ENCODE measurements at places on chromosomes 3 and 15. TPM values are rescaled to one million over a fixed set of nuclear protein-coding genes. Genes with fewer than 3 reads are reported as not detected.

The CCDC54 gene
- total RNA-seq = not detected

The ERICH6 gene
- total RNA-seq = not detected

DNA sequence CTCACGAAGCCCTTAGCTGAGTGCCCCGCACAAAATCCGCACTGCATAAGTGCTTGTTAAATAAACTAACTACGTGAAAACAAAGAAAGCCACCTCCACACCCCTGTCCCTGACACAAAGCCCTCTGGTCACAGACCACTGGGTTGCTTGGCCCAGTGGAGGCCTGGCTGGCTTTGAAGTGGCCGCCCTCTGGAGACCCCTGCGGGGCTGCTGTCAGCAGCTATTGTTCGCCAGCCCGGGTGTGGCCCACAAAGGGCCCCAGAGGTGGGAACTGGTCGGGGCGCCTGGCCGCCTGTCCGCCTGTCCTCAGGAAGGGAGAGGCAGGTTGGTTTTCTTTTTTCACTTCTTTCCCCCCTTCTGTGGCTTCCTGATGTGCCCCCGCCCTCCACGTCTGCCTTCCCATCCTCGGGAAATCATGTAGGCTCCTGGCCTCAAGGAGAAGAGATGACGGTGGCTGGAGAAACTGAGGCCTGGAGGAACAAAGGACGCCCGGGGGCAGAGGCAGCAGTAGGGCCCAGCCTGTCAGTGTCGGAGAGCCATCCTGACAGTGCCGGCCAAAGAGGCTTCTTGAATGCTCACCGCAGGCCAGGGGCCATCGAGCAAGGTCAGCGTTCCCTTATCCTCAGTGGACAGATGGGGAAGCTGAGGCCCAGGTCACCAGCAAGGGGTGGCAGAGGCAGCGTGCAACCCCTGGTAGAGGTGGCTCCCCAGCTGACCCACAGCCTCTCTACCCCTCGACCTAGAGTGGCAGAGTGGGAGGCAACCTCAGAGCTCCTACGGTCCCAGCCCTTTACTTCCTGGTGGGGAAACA, 61.1 kb downstream of the SLC6A6 start:
- H3K4me1 ChIP-seq = peaks cover 24% of the 10 kb centered on the region
- H3K27me3 ChIP-seq = peaks cover 6% of the 10 kb centered on the region
- H3K4me3 ChIP-seq = no peak overlapping the region
- no peak for DNase-seq
- H3K36me3 ChIP-seq = peaks cover 22% of the 10 kb centered on the region
- no peak overlapping the region for H3K27ac ChIP-seq

DNA sequence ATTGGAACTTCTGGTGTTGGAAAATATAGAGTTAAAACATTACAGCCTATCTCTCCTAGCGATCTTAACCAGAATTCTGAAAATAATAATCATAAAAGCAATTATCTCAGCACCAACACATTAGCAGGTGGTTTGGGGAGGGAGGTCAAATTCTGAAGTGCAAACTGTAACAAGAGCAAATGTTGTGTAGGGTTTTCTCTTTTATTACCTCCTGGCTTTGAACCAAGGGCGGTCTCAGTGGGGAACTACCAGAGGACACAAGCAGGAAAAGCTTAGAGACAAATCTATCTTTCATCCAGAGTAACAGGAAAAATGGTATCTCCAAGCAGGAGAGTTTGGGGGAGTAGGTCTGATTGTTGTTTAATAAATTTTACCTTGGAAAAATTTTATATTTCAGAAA, 5.5 kb upstream of the ARRDC4 start:
- no peak overlapping the region for H3K27ac ChIP-seq
- peaks cover 10% of the 10 kb centered on the region for H3K4me1 ChIP-seq
- peaks cover 1% of the 10 kb centered on the region for H3K27me3 ChIP-seq
- no peak overlapping the region for H3K4me3 ChIP-seq
- peaks cover 6% of the 10 kb centered on the region for H3K36me3 ChIP-seq
- no peak for DNase-seq

DNA sequence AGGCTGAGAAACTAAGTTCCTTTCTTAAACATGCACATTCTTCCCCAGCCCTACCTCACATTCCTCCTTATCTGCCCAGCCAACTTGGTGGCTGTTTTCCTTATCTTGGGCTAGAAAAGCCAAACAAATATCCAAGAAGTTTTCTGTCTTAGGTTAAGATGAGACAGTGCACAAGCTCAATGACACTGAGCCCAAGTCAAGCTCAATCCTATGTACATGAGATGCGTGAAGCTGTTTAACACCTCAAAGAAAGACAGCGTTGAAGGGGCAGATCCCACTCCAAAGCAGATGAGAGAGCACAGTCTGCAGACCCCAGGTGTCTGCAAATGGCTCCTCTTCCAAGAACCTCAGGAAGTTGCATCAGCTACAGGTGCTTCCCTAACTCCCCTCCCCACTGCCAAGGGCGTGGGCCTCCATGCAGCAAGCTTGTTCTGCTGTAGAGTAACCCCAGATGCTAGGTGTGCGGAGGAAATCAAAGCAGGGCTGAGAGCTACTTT, 16.6 kb downstream of the LRRC2 start:
- H3K27ac ChIP-seq = no peak overlapping the region
- peaks cover 51% of the 10 kb centered on the region for H3K4me1 ChIP-seq
- DNase-seq = no peak
- H3K36me3 ChIP-seq = peaks cover under 1% of the 10 kb centered on the region

DNA sequence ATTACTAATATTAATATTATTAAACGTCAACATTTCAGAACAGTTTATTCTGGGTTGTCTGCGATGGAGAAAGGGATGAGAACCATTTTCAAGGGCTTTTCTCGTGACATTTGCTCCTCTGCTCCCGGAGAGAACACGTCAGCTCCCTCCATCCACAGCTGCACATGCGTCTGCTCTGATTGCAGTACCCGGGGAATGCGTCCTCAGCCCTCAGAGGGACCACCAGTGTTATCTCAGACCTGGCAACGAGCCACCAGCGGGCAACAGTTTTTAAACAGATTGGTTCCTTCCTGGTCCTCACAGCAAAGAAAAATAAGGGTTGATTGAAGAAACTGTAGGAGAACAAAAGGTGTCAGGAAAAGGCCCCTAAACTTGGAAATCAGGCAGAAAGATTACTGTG, 202.2 kb upstream of the ADAMTS9 start:
- no peak overlapping the region for H3K27ac ChIP-seq
- no peaks in the 10 kb centered on the region for H3K36me3 ChIP-seq
- H3K4me1 ChIP-seq = no peaks in the 10 kb centered on the region
- no peaks in the 10 kb centered on the region for H3K27me3 ChIP-seq
- DNase-seq = no peak
- no peak overlapping the region for H3K4me3 ChIP-seq

The AGBL1 gene
- total RNA-seq = not detected

DNA sequence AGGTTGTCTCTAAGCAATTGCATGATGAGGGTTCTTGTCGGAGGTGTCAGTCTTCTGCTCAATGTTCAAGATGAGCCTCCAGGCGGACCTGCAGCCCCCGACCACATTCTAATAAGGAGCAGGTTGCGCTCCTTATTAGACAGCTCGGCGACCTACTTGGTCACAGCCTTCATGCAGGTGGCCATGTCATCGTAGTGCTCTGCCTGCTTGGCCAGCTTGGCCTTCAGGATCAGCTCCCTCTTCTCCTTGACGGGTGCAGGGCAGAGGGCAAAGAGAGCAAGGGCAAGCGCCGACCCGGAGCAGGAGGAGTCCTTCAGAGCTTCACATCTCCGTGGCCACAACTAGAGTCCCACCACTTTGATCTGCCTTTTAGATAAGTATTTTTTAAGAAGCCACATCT, 113.5 kb downstream of the RASA2 start:
- no peak for DNase-seq
- peaks cover 38% of the 10 kb centered on the region for H3K36me3 ChIP-seq
- no peak overlapping the region for H3K27ac ChIP-seq
- H3K27me3 ChIP-seq = no peaks in the 10 kb centered on the region

DNA sequence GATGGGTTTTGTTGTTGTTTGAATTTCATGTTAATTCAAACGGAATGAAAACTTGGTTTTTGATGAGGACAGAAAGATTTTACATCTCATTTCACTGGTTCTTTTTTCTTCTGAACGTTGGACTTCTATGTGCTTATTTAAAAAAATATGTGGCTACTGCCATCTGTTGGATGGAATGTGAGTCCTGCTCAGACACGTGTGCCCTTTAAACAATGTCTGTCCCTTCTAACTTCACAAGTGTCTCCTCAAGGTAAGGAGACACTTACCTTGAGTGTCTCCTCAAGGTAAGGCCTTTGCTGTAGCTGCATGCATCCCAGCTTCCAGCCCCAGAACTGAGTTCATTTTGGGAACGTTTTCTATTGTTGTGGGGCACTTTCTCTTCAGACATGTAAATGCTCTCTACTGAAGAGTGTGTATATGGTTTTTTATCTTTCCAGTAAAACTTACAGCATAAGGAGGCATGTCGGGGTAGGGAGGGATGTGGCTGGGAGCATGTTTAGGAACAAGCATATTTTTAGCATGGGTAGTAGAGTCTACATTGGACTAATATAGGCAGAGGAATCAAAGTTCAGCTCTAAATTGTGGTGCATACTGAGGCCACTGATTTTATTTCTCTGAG, 63.1 kb upstream of the UBE3A start:
- peak; percentile 55 for DNase-seq
- peaks cover 37% of the 10 kb centered on the region for H3K4me1 ChIP-seq
- H3K27me3 ChIP-seq = peaks cover 7% of the 10 kb centered on the region
- H3K36me3 ChIP-seq = peaks cover 10% of the 10 kb centered on the region
- H3K4me3 ChIP-seq = no peak overlapping the region
- H3K27ac ChIP-seq = no peak overlapping the region

GRCh38 chr15:58487041-58487723, 55.4 kb downstream of the LIPC start:
- peaks cover 1% of the 10 kb centered on the region for H3K27me3 ChIP-seq
- H3K4me3 ChIP-seq = no peak overlapping the region
- no peak overlapping the region for H3K27ac ChIP-seq

The GOLGA6A gene
- total RNA-seq = not detected
